ENCODE measurements at places on chromosomes 16 and 17. TPM values are rescaled to one million over a fixed set of nuclear protein-coding genes. Genes with fewer than 3 reads are reported as not detected.

The AGRP gene
- total RNA-seq, result not detected

The TEX14 gene
- total RNA-seq, result under 0.01 TPM

The RHBDL3 gene
- not detected for total RNA-seq

The NLE1 gene
- 24.9 TPM for total RNA-seq

The TLCD3A gene
- 23.3 TPM for total RNA-seq

The NPTX1 gene
- 0.29 TPM for total RNA-seq

The RDM1 gene
- total RNA-seq, result not detected

The ZSCAN10 gene
- total RNA-seq, result not detected

The KRT28 gene
- not detected for total RNA-seq

The COPZ2 gene
- 6.5 TPM for total RNA-seq

The MRPL28 gene
- total RNA-seq, result 127 TPM

The CLCN7 gene
- total RNA-seq, result 96.7 TPM

The CCR7 gene
- not detected for total RNA-seq

The CXCL16 gene
- 2.0 TPM for total RNA-seq

The KRTAP9-1 gene
- total RNA-seq, result not detected

The ARHGDIG gene
- total RNA-seq, result 0.57 TPM

The APOH gene
- total RNA-seq, result not detected

The TBC1D26 gene
- not detected for total RNA-seq

The CMTM1 gene
- 3.1 TPM for total RNA-seq

The CNTNAP1 gene
- 30.2 TPM for total RNA-seq

The NPIPA8 gene
- 0.19 TPM for total RNA-seq

The KRTAP9-2 gene
- not detected for total RNA-seq

The TAT gene
- total RNA-seq, result not detected

The LGALS9C gene
- not detected for total RNA-seq

The TP53TG3B gene
- not detected for total RNA-seq

The MLYCD gene
- total RNA-seq, result 2.2 TPM

The ZNF423 gene
- 8.6 TPM for total RNA-seq

The PTGES3L gene
- 0.33 TPM for total RNA-seq

The TXNL4B gene
- 5.2 TPM for total RNA-seq

The FBXW10 gene
- total RNA-seq, result not detected

The IL32 gene
- 101 TPM for total RNA-seq

All from vein endothelial cell (primary cell).